ENCODE measurements at places on chromosomes 6 and 20.

GRCh38 chr6:20732896-20733295 is 198.6 kb downstream of the CDKAL1 start:
- no peak overlapping the region for H3K4me3 ChIP-seq
- H3K36me3 ChIP-seq = no peaks in the 10 kb centered on the region
- DNase-seq = no peak
- no peak overlapping the region for H3K27ac ChIP-seq
- H3K27me3 ChIP-seq = no peaks in the 10 kb centered on the region

DNA sequence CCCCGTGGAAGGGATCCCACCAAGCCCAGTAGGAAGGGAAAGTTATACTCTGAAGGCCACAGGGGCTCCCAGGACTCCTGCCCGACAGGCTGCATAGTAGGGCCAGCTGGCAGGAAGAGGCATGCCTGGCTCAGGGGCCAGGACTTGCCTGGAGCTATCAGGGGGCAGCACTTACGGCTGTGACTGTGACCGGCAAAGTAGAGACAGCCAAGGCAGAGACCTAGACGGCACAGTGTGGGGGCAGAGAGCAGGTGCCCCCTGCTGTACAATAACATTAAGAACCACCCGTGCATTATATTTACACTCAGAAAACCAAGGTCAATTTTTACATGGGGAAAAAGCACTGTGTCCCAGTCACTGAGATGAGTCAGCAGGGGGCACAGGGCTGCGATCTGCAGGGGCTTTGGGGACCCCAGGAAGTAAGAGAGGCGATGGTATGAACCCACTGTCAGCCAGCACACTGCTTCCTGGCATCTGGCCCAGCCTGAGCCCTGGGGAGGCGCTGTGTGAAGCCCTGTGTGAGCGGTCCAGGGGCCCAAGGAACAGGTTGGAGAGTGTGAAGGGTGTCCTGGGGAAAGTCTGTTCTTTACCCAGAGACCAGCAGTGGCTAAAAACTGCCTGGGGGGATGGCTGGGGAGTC is 9.9 kb downstream of the CCDC167 start:
- no peaks in the 10 kb centered on the region for H3K36me3 ChIP-seq
- H3K27me3 ChIP-seq = no peaks in the 10 kb centered on the region
- peaks cover 8% of the 10 kb centered on the region for H3K4me1 ChIP-seq
- H3K4me3 ChIP-seq = no peak overlapping the region
- H3K27ac ChIP-seq = no peak overlapping the region

DNA sequence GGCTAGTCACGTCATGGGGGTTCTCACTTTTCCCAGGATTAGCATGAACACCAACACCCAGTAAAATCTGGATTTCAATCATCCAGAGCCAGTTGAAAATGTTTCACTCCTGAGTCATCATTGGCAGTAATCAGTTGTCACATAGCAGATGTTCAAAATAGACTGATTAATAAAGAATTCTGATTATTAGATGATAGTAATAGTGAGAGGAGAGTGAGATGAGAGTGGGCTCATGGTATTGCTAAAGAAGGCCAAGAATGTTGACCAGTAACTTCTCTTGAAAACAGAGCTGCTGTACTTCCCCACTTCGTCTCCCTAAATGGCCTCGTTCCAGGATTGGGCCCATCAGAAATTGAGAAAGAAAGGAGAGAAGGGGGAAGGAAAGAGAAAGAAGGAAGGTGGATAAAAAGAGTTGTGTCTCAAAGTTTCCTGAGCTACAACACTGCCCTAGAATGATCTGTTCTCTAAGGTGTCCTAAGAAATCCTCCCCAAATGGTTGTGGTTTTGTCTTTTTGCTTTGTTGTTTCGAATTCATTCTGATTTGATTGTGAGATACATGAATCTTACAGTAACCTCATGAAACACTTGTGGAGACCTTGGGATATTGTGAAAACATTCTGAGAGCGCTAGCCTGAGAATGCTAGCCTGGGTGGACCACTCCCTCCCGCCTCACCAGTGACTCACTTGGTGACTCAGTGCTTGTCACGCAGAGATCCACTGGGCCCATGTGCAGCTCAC is 502.2 kb upstream of the JARID2 start:
- H3K27me3 ChIP-seq = no peaks in the 10 kb centered on the region
- DNase-seq = no peak
- H3K27ac ChIP-seq = peak overlapping the region; percentile 34
- peaks cover 10% of the 10 kb centered on the region for H3K4me1 ChIP-seq

DNA sequence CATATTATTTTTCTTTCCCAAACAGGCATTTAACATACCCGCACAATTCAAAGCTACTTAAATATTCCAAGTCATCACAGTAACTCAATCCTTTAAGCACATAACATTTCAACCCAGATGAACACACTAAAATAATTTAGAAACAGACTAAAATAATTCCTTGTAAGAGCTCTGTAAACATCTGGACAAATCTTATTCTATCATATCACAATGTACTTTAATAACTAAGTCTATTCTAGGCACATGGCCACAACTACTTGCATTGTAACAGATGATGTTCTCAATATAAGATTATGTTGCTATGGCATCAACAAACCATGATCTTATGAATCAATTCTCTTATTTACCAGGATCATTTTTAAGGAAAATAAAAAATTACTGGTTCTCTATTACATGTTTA is 123.2 kb upstream of the THEMIS start:
- no peaks in the 10 kb centered on the region for H3K4me1 ChIP-seq
- no peak for DNase-seq
- no peaks in the 10 kb centered on the region for H3K27me3 ChIP-seq
- H3K4me3 ChIP-seq = no peak overlapping the region
- no peaks in the 10 kb centered on the region for H3K36me3 ChIP-seq
